PC-3 (cell line): ENCODE measurements at places on chromosomes 5 and 9.

DNA sequence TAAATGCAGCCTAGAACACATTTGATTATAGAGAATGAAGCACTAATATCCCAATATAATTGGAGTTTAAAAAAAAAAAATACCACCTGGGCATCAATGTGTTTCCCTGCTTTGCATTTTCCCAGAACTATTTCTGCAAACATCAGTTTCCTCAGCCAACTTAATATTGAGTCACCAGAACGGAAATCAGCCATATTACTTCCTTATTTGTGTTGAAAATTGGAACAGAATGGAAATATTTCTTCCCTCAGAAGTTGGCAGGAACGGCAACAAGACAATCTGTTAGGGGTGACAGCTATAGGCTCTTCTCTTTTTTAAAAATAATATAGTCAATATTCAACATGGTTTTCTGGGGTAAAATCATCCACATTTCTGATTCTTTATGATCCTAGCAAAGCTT is 4.0 kb downstream of the MFAP3 start:
- H3K36me3 ChIP-seq = no peaks in the 10 kb centered on the region
- no peak overlapping the region for H3K4me3 ChIP-seq
- no peak for DNase-seq

GRCh38 chr9:17017931-17018491 is 116.8 kb upstream of the CNTLN start:
- H3K27ac ChIP-seq = no peak overlapping the region
- H3K36me3 ChIP-seq = no peaks in the 10 kb centered on the region
- DNase-seq = no peak

- no peak overlapping the region for H3K4me3 ChIP-seq
- no peak overlapping the region for H3K27ac ChIP-seq
- DNase-seq = no peak
- no peaks in the 10 kb centered on the region for H3K27me3 ChIP-seq
These were observed 15.8 kb upstream of the PTPN3 start for GRCh38 chr9:109513871-109514270.

GRCh38 chr5:8136271-8136670 is 267.3 kb downstream of the MTRR start:
- no peak for DNase-seq
- H3K27me3 ChIP-seq = peaks cover 27% of the 10 kb centered on the region
- H3K4me3 ChIP-seq = no peak overlapping the region
- H3K4me1 ChIP-seq = no peaks in the 10 kb centered on the region
- no peak overlapping the region for H3K27ac ChIP-seq

GRCh38 chr5:139901251-139901575 is 105.6 kb downstream of the PSD2 start:
- no peaks in the 10 kb centered on the region for H3K4me1 ChIP-seq
- peaks cover 18% of the 10 kb centered on the region; the same call in 1 of the 2 replicates for H3K27me3 ChIP-seq
- H3K36me3 ChIP-seq = no peaks in the 10 kb centered on the region
- DNase-seq = no peak
- no peak overlapping the region for H3K4me3 ChIP-seq

- H3K27ac ChIP-seq = no peak overlapping the region
- H3K36me3 ChIP-seq = no peaks in the 10 kb centered on the region
- H3K4me1 ChIP-seq = no peaks in the 10 kb centered on the region
- DNase-seq = no peak
- no peaks in the 10 kb centered on the region for H3K27me3 ChIP-seq
These were observed 1043.0 kb upstream of the C9orf72 start for GRCh38 chr9:28616310-28616709.

DNA sequence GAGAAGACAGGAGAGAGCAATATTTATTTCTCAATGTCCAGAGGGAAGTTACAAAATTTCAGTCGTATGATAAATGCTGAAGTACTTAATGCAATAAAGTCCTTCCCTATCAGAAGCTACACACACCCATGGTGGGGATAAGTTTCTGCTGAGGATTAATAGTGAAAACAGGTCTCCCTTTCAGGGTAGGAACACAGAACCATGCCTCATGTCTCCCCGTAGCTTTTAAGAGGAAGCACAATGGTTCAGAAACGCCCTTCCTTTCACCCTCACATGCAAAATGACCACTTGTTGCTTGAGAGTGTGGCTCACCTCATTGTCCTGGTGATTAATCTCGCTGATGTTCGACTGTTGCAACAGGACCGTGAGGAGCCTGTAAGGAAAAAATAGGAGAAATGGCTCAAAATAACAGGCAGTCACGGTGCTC is 73.6 kb downstream of the ANKRD55 start:
- no peak overlapping the region for H3K4me3 ChIP-seq
- H3K4me1 ChIP-seq = no peaks in the 10 kb centered on the region
- DNase-seq = no peak
- H3K27ac ChIP-seq = no peak overlapping the region
- H3K36me3 ChIP-seq = no peaks in the 10 kb centered on the region

- peaks cover 8% of the 10 kb centered on the region; the same call in 1 of the 2 replicates for H3K4me1 ChIP-seq
- DNase-seq = no peak
- peak overlapping the region; percentile 78 for H3K4me3 ChIP-seq
- H3K27ac ChIP-seq = no peak overlapping the region
- H3K36me3 ChIP-seq = no peaks in the 10 kb centered on the region
These were observed 719 bp downstream of the MIGA2 start for GRCh38 chr9:129036923-129037766.

- no peak overlapping the region for H3K4me3 ChIP-seq
- no peaks in the 10 kb centered on the region for H3K36me3 ChIP-seq
- DNase-seq = no peak
- no peaks in the 10 kb centered on the region for H3K4me1 ChIP-seq
These were observed 587.0 kb upstream of the ADAMTS16 start for GRCh38 chr5:4553130-4553529.

- H3K27ac ChIP-seq = no peak overlapping the region
- no peaks in the 10 kb centered on the region for H3K27me3 ChIP-seq
- no peaks in the 10 kb centered on the region for H3K4me1 ChIP-seq
- no peaks in the 10 kb centered on the region for H3K36me3 ChIP-seq
These were observed 21.7 kb downstream of the PHF2 start for GRCh38 chr9:93597871-93598646.

DNA sequence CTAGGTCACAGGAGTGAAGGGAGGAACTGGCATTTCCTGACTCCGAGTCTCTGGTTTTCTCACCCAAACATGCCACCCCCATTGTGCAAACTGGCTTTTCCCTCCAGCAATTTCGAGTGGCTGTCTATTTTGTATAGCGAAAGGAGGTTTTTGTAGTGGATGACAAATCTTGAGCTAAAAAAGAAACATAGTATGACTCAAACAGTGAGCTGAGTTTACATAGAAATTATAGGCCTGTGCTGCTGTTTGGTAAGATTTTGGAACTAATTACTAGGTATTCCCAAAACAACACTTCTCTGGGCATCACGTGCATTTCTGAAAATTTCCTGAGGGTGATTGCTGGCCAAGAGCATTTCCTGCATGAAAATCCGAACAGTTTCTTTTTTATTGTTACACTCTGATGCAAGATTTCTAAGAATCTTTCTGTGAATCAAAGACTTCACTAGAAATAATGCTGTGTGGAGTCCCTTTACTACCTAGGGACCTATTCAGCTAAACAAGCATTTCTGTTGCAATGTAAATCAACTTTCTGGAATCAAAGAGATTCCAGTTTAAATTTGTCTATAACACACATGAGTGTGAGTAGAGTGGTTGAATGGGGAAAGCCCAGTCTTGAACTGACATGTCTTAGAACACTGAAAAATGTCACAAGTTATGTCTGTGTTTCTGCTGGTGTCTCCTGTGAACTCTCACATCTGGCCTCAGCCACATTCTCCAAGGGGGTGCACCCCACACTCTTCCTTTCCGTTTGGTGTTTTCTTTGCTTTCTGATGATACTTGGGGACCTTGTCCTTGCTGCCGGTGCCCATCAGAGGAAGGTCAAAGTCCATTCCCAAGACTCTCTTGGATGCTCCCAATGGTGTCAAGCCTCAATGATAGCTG is 33.3 kb upstream of the DAPK1 start:
- H3K27ac ChIP-seq = no peak overlapping the region
- H3K27me3 ChIP-seq = no peaks in the 10 kb centered on the region; the same call in 1 of the 2 replicates
- no peak for DNase-seq
- no peak overlapping the region for H3K4me3 ChIP-seq
- no peaks in the 10 kb centered on the region for H3K4me1 ChIP-seq

DNA sequence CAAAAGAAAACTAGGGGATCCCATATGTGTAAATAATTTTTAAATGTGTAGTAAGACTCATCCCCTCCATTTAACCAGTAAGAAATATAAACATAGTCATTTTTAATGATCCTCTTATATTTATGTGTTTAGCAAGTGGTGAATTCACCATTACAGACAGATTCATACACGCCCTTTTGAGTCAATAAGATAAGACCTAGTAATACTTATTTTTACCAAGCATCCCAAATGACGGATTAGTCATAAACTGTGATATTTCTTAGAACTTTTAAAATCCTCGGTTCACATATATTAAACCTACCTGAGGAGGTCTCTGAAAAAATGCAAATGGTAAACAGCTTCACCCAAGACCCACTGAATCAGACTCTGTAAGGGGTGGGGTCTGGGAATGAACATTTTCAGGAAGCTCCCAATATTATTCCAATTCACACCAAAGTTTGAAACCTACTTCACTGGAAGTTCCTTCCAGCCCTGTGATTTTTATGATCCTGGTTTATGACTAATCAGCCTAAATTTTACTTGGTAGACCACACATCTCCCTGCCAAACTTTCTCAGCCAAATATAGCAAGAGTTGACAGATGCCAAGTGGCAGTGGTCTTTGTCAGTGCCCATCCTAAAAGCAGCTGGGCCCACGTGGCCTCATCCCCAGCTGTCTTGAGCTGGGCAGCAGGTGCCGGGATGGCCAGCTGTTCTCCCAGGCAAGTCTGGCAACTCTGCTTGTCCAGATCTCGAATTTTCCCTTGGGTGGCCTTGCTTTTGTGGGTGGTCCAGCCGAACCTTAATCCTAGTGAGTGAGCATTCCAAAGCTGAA is 559.0 kb upstream of the RGMB start:
- DNase-seq = peak; percentile 94
- H3K27ac ChIP-seq = peak overlapping the region; percentile 79
- H3K36me3 ChIP-seq = no peaks in the 10 kb centered on the region
- peaks cover 22% of the 10 kb centered on the region for H3K4me1 ChIP-seq
- H3K4me3 ChIP-seq = 0 out of 2 replicates have a peak overlapping the region, but pooled peaks have one; percentile 5

DNA sequence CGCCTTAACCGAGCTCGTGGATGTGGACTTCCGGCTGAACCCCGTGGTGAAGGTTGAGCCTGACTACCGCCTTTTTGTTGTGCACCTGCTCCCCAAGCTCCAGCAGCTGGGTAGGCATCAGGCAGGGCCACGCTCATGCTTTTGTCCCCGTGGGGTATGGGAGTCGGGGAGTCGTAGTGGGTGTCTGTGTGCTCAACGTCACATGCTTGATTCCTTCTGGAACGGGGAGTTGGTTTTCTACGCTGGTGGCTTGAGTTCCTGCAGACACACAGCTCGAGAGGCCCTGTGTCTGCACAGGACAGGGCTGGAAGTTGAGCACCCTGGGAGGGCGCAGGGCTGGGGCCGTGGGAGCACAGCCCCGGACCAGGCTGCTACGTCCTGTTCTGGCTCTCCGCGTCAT is 8.0 kb downstream of the CEP72 start:
- no peak for DNase-seq
- peaks cover 50% of the 10 kb centered on the region for H3K36me3 ChIP-seq
- no peak overlapping the region for H3K27ac ChIP-seq

GRCh38 chr9:121282277-121283079 is 14.5 kb downstream of the GSN start:
- H3K27ac ChIP-seq = peak overlapping the region; percentile 96
- peak; percentile 50 for DNase-seq
- no peak overlapping the region for H3K4me3 ChIP-seq

DNA sequence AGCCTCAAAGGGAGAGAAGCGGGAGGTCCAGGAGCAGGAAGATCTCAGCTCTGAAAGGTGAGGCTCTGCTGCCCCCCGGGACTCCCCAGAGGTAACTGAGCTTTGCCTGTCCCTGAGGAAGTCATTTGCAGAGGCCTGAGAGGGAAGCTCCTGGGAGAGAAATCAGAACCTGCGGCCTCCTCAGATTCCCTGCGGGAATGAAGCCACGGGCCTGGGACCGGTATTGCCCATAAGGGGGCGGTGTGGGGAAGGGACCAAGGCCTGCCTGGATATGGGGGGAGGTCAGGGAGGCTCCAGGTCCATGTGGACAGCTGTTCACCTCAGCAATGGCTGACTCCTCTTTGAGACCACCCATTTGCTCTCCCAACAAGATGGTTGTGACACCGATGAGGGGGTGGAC is 1.3 kb downstream of the SPATA31E1 start:
- H3K27me3 ChIP-seq = no peaks in the 10 kb centered on the region
- no peaks in the 10 kb centered on the region for H3K36me3 ChIP-seq
- H3K4me1 ChIP-seq = peaks cover 4% of the 10 kb centered on the region; the same call in 1 of the 2 replicates
- H3K4me3 ChIP-seq = no peak overlapping the region
- DNase-seq = no peak

DNA sequence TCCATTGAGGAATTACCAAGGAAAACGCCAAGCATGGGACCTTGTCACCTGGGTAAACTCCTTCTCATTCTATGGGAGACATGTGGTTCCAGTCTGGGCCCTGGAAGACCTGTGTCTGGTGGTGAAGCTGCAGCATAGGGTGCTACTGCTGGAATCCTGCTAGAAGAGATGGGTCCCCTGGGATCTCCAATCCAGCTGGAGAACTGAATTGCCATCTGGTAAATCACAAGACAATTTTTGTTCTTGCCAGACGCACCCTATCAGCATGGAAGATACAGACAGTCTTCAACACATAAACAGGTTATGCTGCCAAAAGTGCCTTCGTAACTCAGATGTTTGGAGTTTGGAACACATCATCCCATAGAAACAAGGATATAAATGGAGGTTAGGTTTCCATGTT is 424.0 kb upstream of the BRINP1 start:
- H3K36me3 ChIP-seq = no peaks in the 10 kb centered on the region
- H3K4me1 ChIP-seq = no peaks in the 10 kb centered on the region
- H3K27ac ChIP-seq = no peak overlapping the region
- no peak overlapping the region for H3K4me3 ChIP-seq

GRCh38 chr5:65461490-65461889 is 20.2 kb downstream of the ADAMTS6 start:
- no peaks in the 10 kb centered on the region for H3K27me3 ChIP-seq
- H3K4me1 ChIP-seq = no peaks in the 10 kb centered on the region
- no peak for DNase-seq
- H3K36me3 ChIP-seq = no peaks in the 10 kb centered on the region
- H3K4me3 ChIP-seq = no peak overlapping the region

GRCh38 chr5:135079760-135080159 is 45.7 kb upstream of the PITX1 start:
- H3K4me3 ChIP-seq = no peak overlapping the region
- H3K36me3 ChIP-seq = no peaks in the 10 kb centered on the region
- DNase-seq = no peak
- peaks cover 5% of the 10 kb centered on the region for H3K4me1 ChIP-seq

DNA sequence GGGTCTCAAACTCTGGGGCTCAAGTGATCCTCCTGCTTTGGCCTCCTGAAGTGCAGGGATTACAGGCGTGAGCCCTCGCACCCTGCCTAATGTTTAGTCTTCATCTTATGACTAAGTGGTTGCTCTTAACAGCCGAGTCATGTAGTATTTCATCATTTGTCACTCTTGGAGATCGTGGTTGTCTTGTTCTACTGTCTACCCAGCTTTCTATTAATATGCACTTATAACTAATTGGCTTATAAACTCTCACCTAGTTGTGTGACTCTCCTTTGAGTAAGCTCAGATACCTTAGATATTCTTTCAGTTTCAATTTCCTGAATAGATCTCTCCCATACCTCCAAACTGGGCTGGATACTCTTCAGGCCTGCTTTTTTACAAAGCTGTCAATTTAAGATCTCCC is 19.9 kb downstream of the SLC44A1 start:
- no peak overlapping the region for H3K4me3 ChIP-seq
- H3K36me3 ChIP-seq = no peaks in the 10 kb centered on the region; the same call in 1 of the 2 replicates
- H3K27me3 ChIP-seq = no peaks in the 10 kb centered on the region
- H3K27ac ChIP-seq = peak overlapping the region; percentile 21
